ENCODE measurements at places on chromosomes 7 and 10. TPM values are rescaled to one million over a fixed set of nuclear protein-coding genes. Genes with fewer than 3 reads are reported as not detected.

DNA sequence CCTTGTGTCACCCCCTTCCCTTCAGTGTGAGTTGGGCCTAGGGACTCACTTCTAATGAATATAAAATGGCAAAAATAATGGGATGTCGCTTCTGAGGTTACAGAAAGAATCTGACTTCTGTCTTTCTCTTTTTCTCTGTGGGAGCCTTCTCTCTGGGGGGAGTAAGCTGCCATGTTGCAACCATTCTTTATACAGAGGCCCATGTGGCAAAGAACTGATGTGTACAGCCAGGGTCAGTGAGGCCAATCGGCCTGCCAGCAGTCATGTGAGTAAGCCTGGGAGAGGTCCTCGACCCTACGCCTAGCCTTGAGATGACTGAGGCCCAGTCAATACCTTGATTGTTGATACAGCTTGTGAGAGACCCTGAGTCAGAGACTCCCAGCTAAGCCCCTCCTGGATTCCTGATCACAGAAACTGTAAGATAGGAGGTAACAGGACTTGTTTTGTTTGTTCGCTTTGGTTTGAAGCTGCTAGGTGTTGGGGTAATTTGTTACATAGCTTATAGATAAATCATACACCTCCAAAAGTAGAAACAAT, 1.7 kb downstream of the TCAF1 start:
- no peaks in the 10 kb centered on the region for H3K27me3 ChIP-seq
- H3K4me3 ChIP-seq, result no peak overlapping the region
- H3K36me3 ChIP-seq, result no peaks in the 10 kb centered on the region
- H3K27ac ChIP-seq, result no peak overlapping the region
- DNase-seq, result no peak

GRCh38 chr7:55299273-55299967, 65.7 kb upstream of the LANCL2 start:
- H3K4me3 ChIP-seq, result no peak overlapping the region
- H3K4me1 ChIP-seq, result no peaks in the 10 kb centered on the region
- no peaks in the 10 kb centered on the region for H3K27me3 ChIP-seq
- no peaks in the 10 kb centered on the region for H3K36me3 ChIP-seq
- DNase-seq, result no peak

DNA sequence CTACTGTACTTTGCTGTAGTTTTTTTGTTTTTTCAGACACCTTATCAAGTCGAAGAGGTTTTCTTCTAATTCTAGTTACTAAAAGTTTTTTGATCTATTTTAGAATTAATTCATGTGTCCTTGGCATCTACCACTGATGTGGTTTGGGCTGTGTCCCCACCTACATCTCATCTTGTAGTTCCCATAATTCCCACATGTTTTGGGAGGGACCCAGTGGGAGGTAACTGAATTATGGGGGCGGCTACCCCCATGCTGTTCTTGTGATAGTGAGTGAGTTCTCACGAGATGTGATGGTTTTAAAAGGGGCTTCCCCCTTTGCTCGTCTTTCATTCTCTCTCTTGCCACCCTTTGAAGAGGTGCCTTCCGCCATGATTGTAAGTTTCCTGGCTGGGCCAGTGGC, 154.6 kb upstream of the EEPD1 start:
- no peak overlapping the region for H3K4me3 ChIP-seq
- H3K4me1 ChIP-seq, result no peaks in the 10 kb centered on the region
- no peaks in the 10 kb centered on the region for H3K27me3 ChIP-seq
- no peak overlapping the region for H3K27ac ChIP-seq
- DNase-seq, result no peak

DNA sequence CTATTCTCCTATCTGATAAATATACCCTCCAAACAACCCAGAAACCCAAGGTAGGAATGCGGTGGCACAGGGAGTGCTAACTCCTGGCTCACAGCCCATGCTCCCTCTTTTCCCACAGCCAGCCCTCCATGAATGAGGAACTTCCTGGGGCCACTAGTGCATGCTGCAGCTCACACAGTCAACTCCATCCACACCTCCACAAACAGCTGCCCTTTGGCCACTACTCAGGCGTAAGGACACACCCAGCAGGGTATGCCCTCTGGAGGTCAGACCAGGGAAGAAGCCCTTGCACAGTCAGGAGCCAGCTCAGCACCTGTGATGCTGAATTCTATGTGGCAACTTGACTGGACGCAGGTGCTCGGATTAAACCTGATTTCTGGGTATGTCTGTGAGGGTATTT, 85.2 kb upstream of the PIK3CG start:
- H3K27ac ChIP-seq, result no peak overlapping the region
- no peak for DNase-seq
- no peaks in the 10 kb centered on the region for H3K27me3 ChIP-seq

DNA sequence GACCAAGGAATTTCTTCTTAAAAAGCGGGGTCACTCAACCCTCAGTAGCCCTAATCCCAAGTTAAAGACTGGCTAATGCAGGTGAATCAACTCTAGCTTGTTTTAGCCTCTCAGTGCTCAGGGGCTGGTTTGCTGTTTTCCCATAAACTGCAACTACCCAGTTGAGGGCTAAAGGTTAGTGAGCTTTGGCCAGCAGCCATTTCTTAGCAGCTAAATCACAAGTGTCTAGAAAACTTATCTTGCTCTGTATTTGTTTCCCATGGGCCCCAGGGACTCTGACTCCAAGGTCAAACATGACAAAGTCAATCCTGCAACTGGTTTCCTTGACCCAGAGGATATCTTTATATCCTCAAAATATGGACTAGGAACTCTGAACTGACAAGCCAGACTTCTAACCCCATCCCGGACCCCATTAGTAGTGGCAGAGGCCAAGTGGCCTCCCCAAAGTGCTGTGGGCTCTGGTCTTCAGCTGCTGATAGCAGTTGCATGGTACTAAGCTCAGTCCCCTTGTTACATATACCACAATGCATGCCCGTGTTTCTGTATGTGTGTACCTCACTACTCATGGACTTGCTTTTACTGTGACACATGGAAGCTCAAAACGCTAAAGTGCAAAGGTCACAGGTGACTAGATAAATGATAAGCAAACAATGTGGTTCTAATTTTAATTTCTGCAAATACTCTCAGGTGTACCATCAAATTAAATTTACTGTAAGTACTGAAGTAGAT, 793.0 kb upstream of the IGFBP3 start:
- H3K27ac ChIP-seq, result no peak overlapping the region
- no peaks in the 10 kb centered on the region for H3K27me3 ChIP-seq
- H3K4me3 ChIP-seq, result no peak overlapping the region
- no peak for DNase-seq
- H3K36me3 ChIP-seq, result no peaks in the 10 kb centered on the region

DNA sequence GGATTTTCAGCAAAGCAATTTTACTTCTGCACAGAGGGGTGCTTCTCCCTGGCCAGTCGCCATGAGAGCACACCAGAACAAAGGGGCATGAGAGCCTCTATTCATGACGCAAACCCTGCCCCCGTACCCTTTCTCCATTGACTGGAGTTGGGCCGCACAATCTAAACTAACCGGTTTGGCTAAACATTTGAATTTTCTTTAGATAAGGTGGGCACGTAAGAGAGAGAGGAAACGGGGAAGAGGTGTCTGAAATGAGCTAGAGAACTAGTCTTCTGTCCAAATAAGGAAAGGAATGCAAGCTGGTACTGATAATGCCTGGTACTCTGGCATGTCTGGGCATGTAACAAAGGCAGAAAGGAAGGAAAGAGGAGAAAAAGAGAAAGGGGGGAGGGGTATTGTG, 13.2 kb upstream of the SCIN start:
- H3K4me3 ChIP-seq, result no peak overlapping the region
- H3K36me3 ChIP-seq, result no peaks in the 10 kb centered on the region
- DNase-seq, result no peak
- H3K27ac ChIP-seq, result no peak overlapping the region
- no peaks in the 10 kb centered on the region for H3K27me3 ChIP-seq

DNA sequence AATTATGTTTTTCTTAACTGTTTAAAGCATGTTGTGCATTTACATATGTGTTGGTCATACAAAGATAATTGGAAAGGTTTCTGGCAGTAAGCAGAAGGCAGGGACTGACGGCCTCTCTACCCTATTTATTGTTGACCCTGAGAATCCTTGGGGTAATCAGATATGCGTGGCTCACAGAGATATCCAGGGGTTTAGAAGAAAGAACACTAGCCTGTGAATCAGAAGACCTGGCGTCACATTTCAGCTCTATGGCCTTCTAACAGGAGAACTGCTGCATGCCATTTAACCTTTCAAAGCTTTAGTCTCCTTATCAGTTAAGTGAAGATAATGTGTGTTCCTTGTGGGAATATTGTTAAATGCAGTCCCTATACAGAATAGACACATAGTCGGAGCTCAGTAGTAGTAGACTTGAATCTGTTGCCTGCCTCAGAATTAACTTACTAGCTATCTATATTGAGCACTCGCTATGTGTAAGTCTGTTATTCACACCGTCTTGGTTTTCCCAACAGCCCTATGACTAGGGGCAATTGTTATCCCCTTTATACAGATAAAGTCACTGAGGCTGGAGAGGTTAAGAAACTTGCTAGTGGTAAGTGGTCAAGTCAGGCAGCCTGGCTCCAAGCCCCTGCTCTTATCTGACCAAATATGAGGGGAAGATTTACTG, 129.6 kb upstream of the ANKRD1 start:
- no peak for DNase-seq
- no peak overlapping the region for H3K27ac ChIP-seq
- no peaks in the 10 kb centered on the region for H3K36me3 ChIP-seq
- H3K27me3 ChIP-seq, result no peaks in the 10 kb centered on the region

DNA sequence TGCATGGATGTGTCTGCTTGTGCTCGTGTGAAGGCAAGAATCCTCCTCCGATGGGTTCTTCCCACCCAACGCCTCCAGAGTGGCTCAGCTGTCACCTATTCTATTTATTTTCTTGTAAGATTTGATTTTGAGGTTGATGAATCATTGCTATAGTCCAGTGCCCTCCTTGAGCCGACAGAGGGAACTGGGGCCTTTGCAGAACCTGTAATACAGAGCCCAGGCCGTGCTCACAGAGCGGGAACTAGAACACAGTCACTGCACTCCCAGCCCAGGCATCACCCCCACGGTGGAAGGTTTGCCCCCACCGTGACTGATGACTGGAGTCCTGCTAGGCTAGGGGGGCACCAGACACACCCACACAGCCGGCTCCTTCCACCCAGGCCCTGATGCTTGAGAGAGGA, 2.0 kb downstream of the RARRES2 start:
- DNase-seq, result no peak
- no peak overlapping the region for H3K27ac ChIP-seq
- H3K27me3 ChIP-seq, result peaks cover 20% of the 10 kb centered on the region

- no peak overlapping the region for H3K4me3 ChIP-seq
- H3K36me3 ChIP-seq, result no peaks in the 10 kb centered on the region
- peak overlapping the region; percentile 46 for H3K27ac ChIP-seq
- H3K27me3 ChIP-seq, result no peaks in the 10 kb centered on the region
Measured at GRCh38 chr7:44960011-44960580, 18.7 kb downstream of the MYO1G start.

GRCh38 chr10:89138755-89139490, 68.2 kb downstream of the CH25H start:
- DNase-seq, result no peak
- no peaks in the 10 kb centered on the region for H3K36me3 ChIP-seq
- no peak overlapping the region for H3K4me3 ChIP-seq
- H3K4me1 ChIP-seq, result no peaks in the 10 kb centered on the region

GRCh38 chr7:17131060-17131345, 167.4 kb upstream of the AHR start:
- no peak overlapping the region for H3K27ac ChIP-seq
- no peak for DNase-seq

DNA sequence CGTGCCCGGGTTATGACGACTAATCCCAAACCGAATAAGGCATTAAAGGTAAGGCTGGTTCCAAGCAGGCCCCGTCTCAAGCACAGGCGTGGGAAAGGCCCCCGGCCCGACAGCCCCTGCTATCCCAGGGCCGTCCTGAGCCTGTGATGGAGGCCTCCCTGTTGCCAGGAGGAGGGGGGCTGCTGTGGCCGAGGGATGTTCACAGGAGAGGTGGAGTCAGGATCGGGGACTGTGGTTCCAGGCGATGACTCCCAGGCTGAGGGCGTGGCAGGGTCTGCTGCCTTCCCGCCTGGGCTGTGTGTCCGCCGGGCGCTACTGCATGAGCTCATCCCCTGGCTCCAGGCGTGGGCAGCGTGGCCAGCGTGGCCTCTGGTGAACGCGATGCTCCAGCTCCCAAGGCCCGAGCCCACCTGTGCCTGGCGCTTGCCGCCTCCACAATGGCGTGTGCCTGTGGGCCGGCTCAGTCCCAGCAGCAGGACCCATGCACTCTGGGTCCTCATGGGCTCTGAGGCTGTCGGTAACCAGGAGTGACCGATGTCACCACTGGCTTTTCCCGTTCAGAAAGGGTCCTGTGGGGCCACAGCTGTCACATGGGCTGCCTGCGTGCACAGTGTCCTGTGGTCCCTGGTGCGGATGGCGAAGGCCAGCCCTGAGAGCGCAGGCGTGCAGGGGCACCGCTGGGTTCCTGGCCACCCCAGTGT, 8.8 kb downstream of the MAFK start:
- DNase-seq, result no peak
- no peaks in the 10 kb centered on the region for H3K27me3 ChIP-seq
- no peaks in the 10 kb centered on the region for H3K36me3 ChIP-seq
- H3K4me1 ChIP-seq, result no peaks in the 10 kb centered on the region

DNA sequence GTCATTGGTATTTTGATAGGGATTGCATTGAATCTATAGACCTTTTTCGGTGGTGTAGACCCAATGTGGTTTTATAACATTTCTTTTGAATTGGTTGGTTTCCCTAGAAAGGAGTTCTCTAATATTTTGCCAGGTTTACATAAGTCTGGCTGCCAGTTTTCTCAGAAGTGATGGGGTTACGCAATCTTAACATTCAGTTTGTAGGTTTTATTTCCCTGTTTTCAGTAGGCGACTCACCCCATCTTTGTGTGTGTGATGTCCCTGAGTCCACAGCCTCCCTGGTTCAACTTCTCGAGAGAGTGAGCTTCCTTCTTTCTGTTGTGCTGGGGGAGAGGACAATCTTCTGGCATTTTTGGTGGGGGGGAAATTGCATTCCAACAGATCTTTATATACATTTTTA, 9.6 kb upstream of the KIF5B start:
- DNase-seq, result no peak
- H3K36me3 ChIP-seq, result no peaks in the 10 kb centered on the region
- H3K27ac ChIP-seq, result no peak overlapping the region
- H3K4me3 ChIP-seq, result no peak overlapping the region
- H3K4me1 ChIP-seq, result no peaks in the 10 kb centered on the region

- H3K4me3 ChIP-seq, result no peak overlapping the region
- no peaks in the 10 kb centered on the region for H3K36me3 ChIP-seq
- H3K27ac ChIP-seq, result no peak overlapping the region
- H3K27me3 ChIP-seq, result peaks cover 15% of the 10 kb centered on the region
Measured at GRCh38 chr10:103855852-103856796, 748 bp upstream of the SH3PXD2A start.

GRCh38 chr7:101093906-101094305, 8.6 kb downstream of the TRIM56 start:
- no peaks in the 10 kb centered on the region for H3K36me3 ChIP-seq
- DNase-seq, result no peak
- no peaks in the 10 kb centered on the region for H3K27me3 ChIP-seq
- H3K4me3 ChIP-seq, result no peak overlapping the region

Gene TRUB1
- total RNA-seq, result 11.2 TPM

Gene CYP2C19
- not detected for total RNA-seq

Gene EPHA1
- total RNA-seq, result 0.12 TPM

Gene FRMPD2
- not detected for total RNA-seq

Gene GIMAP6
- total RNA-seq, result 0.39 TPM

Gene NPFFR1
- total RNA-seq, result not detected

Gene SPDYE16
- 0.53 TPM for total RNA-seq

Data from B cell (primary cell).